ENCODE measurements at places on chromosomes 7 and 10.

- DNase-seq = no peak
These were observed 32.7 kb downstream of the DNMBP start for GRCh38 chr10:99976886-99977665.

DNA sequence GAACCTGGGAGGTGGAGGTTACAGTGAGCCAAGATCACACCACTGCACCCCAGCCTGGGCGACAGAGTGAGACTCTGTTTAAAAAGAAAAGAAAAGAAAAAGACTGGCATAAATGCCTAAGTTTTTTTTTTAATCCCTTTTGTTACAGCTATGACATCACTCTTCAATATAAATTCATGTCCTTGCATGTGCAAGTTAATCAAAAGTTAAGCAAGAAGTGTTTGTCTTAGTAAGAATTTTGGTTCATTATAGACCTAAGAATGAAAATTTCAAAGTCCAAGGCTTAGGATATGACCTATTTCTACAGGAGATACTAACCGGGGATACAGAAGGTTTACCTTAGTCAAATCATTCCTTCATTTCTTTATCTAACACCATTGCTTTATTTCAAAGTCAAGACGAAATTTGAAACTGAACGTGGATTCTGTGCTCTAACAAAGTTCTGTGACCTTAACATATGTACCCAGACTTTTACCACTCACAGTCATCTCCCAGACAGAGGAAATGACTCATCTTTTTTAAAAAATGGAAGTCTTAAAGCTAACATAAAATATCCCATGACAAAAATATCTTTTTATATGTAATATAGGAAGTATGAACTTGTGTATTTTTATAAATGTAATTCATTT, 29.3 kb upstream of the ITGB8 start:
- DNase-seq = no peak

DNA sequence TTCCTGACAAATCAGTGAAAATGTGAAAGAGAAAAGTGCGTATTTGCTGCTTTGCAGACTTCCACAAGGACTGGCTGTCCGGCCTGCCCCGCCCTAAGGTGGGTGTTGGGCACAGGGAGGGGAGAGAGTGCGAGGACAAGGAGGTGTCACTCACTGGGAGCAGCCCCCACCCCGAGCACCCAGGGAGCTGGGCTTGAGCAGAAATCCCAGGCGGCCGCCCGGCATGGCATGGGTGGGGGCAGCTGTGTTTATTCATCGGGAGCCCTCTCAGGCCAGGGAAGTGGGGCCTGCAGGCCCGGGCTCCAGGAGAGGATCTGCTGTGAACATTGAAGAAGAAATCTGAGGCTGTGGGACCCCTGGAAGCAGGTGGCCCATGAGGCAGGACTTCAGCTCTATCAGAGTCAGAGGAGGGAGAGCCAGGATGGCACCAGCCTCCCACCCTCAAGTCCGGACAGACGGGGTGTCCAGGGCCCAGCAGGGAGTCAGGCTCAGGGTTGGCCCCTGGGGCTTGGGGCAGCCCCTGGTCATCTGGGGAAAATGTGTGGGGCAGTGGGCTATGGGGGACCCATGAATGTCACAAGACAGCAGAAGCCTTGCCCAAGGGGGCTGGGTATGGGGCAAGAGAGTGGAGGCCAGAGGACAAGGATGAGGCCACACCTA, 164.4 kb upstream of the PPP2R2D start:
- DNase-seq = no peak

GRCh38 chr7:132490474-132490873, 85.8 kb downstream of the PLXNA4 start:
- no peak for DNase-seq

DNA sequence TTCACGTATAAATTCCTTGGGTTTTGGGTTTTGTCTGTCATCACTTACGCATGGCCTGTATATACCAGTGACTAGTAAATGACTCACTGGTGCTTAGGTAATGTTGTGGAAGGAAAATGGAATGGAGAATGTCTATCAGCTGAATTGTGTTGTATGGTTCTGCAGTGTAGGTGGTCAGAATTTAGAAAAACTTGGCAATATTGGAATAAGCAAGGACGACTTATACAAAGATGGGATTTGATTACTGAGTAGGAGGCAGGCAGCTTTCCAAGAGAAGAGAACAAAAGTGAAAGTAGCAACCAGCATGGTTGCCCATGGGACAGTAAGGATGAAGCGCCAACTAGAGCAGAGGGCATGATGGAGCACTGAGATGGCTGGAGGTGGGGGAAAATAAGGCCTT, 168.6 kb upstream of the CSTF2T start:
- DNase-seq = no peak

All from activated gamma-delta T cell treated with anti-CD3 and anti-CD28 coated beads, Interleukin-2, amount 50 U/mL, for 16 hours (primary cell).